ENCODE measurements at places on chromosomes 3 and 15.

DNA sequence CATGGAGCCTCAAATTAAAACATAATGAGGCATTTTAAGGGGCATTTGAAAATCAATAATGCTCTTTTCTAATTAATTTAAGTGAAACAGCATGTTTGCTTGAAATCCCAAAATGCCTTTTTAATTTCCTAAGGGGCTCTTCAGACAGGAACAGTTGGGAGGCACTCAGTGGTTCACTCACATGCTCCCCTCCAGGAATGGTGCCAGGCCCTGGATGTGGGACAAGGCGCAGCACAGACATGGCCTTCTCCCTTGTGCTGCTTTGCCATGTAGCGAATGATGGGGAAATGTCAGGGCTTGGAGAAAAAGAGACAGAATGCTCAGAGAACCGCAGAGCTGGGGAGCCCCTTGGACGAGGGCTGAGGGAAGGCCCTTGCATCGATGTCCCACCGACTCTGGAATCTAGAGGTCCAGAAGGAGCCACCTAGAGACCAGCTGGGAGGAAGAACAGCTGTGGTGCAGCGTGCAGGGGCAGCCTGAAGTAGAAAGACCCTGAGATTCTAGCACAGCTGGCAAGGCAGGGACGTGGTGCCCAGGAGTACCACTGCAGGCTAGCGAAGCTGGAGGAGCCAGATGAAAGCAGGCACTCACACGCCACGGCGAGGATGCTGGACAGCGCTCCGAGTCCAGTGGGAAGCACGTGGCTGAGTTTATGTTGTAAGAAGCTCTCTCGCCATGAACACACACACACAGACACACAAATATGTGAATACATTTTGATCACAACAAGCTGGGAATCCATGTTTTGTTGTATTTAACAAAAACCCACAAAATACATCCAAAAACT lies 27.0 kb downstream of the NSMCE3 start:
- DNase-seq: no peak

GRCh38 chr3:47522082-47522987 lies 8.8 kb upstream of the ELP6 start:
- peak; percentile 84 for DNase-seq

- no peak for DNase-seq
These were observed 963.2 kb downstream of the ROBO2 start for GRCh38 chr3:78003090-78003489.

- no peak for DNase-seq
These were observed 9.9 kb downstream of the NCEH1 start for GRCh38 chr3:172700936-172701455.

DNA sequence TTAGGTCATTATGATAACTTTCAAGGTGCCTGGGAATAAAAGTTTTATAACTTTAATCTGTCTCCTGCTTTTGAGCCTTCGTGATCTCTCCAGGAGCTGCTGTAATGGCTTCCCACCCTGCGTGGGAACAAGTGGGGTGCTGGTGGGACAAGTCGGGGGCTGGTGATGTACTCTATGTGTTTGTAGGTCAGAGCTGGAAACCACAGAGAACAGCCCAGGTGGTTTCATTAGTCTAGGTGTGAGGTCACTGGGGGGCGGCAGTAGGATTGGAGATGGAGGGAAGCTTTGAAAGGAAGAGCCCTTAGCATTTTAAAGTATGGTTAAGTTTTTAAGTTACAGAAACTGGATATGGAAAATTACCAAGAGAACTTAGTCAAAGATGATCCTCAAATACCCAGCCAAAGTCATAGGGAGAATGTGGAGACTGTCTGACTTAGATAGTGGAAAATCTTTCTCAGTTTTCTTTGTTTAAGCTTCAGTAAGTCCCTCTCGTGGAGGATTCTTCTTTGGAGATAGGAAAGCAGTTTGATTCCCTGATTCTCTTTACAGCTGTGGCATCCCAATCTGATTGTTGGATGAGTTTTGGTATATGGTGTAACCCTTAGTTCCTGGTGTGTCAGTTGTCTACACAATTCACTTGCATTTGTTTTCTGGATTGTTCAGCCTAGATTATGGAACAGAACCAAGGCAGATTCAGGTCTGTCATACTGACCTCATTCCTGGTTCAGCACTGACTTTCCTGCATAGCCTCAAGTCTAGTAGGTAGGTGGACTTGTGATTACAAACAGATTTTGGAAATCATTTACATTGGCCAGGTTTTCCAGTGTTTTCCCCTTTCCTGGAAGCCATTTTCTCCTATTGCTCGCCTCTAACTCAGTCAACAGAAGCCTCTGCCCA lies 115.6 kb downstream of the FNDC3B start:
- peak; percentile 23 for DNase-seq

DNA sequence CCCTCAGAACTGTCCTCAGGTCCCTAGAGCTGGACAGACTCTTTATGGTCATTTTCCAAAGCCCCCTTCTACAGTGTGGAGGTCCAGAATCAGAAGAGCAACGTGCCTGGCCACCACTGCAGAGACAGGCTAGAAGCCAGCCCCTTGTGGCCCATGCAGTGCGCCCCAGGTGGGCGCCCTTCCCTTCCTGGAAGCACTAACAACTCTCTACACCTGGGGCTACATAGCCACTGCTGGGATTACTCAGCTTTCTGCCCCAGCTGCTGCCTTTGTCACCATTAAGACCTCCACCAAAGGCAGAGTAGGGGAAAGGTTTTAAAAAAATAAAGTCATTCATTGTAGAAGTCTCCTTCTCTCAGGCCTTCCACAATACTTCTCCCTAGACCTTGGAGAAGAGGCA lies 2.3 kb downstream of the RASGRP1 start:
- no peak for DNase-seq

GRCh38 chr3:196643201-196643749 lies 3.8 kb downstream of the NRROS start:
- peak; percentile 86 for DNase-seq

- DNase-seq: no peak
These were observed 113.0 kb upstream of the PFN2 start for GRCh38 chr3:150083655-150084042.

DNA sequence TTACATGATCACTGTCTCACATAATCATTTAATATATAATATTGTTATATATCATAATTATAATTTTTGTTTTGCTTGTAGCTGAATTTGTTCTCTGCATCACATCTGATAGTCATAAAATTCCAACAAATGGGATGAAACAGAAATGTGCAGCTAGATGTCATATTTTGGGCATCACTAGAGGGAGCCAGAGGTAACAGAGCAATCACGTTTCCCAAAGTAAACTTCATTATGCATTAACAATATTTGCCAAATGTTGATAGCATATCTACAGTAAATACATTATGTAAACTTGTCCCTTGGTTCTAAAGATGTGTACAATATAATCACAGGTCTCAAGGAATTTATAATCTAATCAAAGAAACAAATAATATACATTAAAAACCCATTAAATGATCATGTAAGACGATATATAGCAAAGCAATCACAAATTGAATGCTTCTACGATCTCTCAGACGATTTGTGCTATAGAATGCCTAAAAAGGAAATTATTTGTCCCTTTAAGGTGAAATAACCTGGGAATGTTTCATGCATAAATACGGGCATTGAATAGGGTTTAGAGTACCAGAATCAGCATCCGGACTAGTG lies 234.2 kb upstream of the MCTP2 start:
- DNase-seq: peak; percentile 25

DNA sequence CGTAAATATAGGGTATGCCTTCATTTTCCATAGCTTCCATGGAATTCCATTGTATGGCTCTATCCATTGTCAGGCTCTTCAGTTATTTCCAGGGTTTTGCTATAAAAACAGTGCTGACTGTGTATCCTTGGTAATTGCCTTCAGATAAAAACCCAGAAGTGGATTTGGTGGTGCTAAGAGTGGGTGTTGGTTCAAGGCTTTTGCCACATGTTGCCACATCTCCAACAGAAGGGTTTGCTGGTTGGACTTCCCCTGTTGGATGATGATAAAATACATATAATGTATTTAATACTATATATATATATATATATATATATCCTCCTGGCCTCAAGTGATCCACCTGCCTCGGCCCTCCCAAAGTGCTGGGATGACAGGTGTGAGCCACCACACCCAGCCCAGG lies 97.8 kb downstream of the FLNB start:
- no peak for DNase-seq

DNA sequence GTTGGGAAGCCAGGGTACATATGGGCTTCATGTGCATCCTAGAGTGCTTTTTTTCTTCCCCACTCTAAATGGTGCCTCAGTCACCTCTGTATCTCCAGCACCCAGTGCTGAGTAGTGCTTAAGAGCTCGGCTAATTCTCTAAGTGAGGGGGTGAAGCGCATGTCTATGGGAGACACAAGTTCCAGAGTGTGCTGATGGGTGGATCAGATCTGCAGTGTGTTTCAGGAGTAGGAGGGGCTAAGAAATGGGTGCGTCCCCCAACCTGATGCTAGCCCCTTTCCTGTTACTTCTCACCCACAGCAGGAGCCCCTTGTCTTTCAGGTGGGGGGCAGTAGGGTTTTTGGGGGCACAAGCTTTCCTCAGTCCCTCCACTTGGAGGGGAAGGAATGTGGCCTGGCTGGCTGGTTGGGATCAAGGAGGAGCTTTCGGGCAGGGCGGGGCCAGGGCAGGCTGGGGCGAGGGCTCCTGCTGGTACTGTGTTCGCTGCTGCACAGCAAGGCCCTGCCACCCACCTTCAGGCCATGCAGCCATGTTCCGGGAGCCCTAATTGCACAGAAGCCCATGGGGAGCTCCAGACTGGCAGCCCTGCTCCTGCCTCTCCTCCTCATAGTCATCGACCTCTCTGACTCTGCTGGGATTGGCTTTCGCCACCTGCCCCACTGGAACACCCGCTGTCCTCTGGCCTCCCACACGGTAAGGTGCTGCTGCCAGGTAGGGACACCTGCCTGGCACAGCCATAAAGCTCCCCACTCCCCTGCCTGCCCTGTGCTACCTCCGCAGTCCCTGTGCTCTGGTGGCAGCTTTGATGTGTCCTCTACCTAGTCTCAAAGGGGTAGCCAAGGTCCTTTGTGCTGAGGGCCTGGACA lies at the start of gene IL17RE:
Gene IL17RE, plus strand, starts transcription at position 477 of the 866 bp plus-strand sequence. Its CDS starts 85 bp downstream, at position 562.
- no peak for DNase-seq

GRCh38 chr3:135134684-135135075 lies 339.6 kb downstream of the EPHB1 start:
- no peak for DNase-seq

DNA sequence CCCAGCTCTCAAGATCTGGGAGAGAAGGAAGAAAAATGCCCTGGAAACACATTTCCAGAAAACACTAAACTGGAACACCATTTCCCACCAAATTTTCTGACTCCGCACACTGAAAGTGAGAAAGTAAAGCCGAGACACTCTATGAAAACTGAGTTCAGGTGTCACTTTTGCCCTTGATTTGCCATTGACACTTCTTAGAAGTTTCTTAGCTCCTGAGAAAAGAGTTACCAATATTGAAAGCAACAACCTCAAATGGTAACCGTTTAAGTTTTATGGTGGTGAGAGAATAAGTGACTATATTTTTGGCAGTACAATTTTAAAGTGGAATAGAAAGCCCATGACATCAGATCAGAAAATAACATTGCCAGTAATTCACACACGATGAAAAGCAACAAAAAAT lies 39.0 kb downstream of the CD86 start:
- peak; percentile 26 for DNase-seq

GRCh38 chr3:1195947-1196346 lies 103.1 kb downstream of the CNTN6 start:
- no peak for DNase-seq

DNA sequence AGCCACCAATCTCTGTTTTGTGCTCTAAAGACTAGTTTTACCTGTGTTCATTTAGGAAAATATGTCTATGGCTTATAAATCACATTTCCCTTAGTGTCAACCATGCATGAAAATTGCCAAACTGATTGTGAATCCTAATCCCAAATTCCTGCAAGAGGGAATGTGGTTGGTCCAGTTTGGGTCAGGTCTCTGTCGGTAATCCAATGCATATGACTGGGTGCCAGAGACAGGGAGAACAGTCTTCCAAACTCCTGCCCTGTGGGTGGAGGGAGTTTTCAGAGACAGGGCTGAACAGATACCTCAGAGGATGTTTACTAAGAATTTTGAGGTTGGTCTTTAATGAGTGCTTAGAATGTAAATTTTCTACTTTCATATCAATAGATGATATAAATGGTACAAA lies 300.5 kb upstream of the ARL6 start:
- DNase-seq: no peak

DNA sequence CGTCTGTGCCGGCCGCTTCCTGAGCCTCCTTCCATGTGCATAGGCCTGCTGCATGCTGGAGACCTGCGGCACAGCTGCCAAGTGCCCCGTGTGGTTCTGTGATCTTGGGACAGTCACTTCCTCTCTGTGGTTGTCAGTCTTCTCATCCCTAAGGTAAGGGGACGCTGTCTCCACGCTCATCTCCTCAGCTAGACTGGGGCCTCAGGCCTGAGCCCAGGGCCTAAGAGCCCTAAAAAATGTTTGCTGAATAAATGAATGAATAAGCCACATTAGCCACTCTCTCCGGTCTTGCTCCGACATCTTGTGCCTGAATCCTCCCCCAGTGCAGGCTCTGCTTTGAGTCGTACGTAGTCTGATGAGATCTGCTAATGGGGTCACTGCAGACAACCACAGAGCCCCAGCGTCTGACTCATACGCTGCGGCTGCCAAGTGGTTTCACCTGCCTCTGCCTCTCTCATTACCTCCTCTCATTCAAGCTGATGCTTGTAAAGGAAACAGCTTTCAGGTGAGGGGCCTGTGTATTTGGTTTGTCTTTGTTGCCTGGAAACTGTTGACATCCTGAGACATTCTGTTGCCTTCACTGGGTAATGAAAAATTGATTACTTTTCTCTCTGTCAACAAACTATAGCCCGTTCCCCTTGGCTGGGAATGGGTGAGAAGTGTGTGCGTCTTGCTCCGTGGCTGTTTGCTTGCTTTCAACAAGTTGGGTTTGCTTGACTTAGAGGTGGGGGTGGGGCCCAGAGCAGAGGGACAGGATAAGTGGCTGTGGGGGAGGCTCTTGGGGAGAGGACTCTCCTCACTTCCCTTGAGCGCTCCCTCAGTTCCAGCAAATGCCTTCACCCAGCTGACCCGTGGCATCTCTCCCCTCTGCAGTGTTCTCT lies 15.9 kb downstream of the RPLP1 start:
- peak; percentile 49 for DNase-seq

DNA sequence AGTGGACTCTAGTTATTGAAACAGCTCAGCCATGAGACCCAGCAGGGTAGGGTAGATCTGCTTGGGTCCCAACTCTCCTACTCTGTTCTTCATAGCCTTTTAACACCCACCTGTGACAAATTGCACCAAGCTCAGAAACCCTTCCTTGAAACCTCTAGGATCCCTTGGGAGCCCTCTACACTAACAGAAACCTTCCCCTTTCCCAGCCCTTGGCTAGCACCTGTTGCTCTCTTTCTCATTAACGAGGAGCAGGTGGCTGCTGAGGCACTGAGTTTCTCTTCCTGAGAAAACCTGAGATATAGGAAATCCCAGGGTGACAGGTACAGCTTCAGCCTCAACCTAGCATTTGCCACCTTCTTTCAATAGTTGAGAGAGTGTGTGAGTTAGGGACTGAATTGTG lies 88.3 kb upstream of the CLSTN2 start:
- no peak for DNase-seq
